ENCODE measurements at places on chromosomes 3 and 15. TPM values are rescaled to one million over a fixed set of nuclear protein-coding genes. Genes with fewer than 3 reads are reported as not detected.

GRCh38 chr3:120094776-120095225, 554 bp upstream of the GSK3B start:
- H3K27ac ChIP-seq: no peak overlapping the region
- peaks cover 12% of the 10 kb centered on the region for H3K36me3 ChIP-seq
- DNase-seq: peak; percentile 97
- no peaks in the 10 kb centered on the region for H3K27me3 ChIP-seq
- peaks cover 18% of the 10 kb centered on the region for H3K4me1 ChIP-seq
- no peak overlapping the region for H3K4me3 ChIP-seq

DNA sequence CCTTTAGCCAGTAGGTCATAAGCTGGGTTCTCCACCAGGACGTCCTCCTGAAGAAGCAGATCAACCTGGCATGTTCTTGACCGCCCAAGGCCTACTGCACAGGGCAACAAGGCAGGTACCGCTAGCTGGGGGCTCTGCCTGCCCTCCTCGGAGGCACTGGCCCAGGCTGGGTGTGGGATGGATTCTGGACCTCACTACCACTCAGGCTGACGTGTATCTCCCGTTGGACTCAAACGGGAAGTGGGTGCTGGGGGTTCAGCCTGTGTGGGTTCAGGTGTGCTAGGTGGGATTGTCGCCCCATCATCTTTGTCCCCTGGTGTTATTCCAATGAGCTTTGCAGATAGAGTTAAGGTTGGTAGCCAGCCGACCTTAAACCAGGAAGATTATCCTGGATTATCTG, 95.0 kb upstream of the SNRPA1 start:
- no peak for DNase-seq
- peaks cover 8% of the 10 kb centered on the region for H3K4me1 ChIP-seq
- no peaks in the 10 kb centered on the region for H3K36me3 ChIP-seq
- peaks cover 5% of the 10 kb centered on the region for H3K27me3 ChIP-seq
- H3K4me3 ChIP-seq: no peak overlapping the region

The RHOV gene
- total RNA-seq: not detected

- H3K4me3 ChIP-seq: no peak overlapping the region
- no peaks in the 10 kb centered on the region for H3K36me3 ChIP-seq
- no peaks in the 10 kb centered on the region for H3K27me3 ChIP-seq
- no peaks in the 10 kb centered on the region for H3K4me1 ChIP-seq
- H3K27ac ChIP-seq: no peak overlapping the region
Measured at GRCh38 chr15:29601811-29602210, 220.5 kb downstream of the TJP1 start.

- DNase-seq: no peak
- no peak overlapping the region for H3K27ac ChIP-seq
- H3K36me3 ChIP-seq: peaks cover 5% of the 10 kb centered on the region
- peaks cover 39% of the 10 kb centered on the region for H3K4me1 ChIP-seq
Measured at GRCh38 chr3:100256731-100257151, 4.1 kb upstream of the TBC1D23 start.

The LMAN1L gene
- 0.36 TPM for total RNA-seq

DNA sequence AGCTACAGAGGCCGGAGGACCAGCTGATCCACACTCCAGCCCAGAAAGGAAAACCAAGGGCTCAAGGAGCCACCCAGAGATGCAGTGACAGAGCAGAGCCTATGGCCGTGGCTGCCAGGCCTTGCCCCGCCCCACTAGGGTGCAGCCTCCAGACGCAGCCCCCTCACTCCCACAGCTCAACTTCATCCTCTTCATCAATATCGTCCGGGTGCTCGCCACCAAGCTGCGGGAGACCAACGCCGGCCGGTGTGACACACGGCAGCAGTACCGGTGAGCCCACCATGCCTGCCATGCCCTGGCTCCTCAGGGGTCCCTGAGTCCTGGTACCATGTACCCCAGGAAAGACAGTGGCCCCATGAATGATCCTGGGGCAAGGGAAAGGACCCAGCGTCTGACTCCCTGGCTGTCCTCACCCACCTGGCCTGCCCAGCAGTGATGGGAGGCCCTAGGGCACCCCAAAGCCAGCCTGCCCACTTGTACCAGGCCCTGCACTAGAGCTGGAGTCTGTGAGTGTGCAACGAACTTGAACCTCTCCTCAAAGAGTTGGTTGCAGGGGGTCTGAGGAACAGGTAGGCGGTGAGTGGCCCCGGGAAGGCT, 24.2 kb downstream of the PTH1R start:
- no peak overlapping the region for H3K4me3 ChIP-seq
- DNase-seq: peak; percentile 10
- no peak overlapping the region for H3K27ac ChIP-seq
- H3K36me3 ChIP-seq: no peaks in the 10 kb centered on the region
- peaks cover 3% of the 10 kb centered on the region for H3K4me1 ChIP-seq

GRCh38 chr15:85104584-85104983, 122.9 kb downstream of the PDE8A start:
- no peaks in the 10 kb centered on the region for H3K27me3 ChIP-seq
- H3K4me1 ChIP-seq: peaks cover 3% of the 10 kb centered on the region
- no peak overlapping the region for H3K27ac ChIP-seq
- H3K4me3 ChIP-seq: no peak overlapping the region

The RASGRF1 gene
- not detected for total RNA-seq

- H3K4me1 ChIP-seq: no peaks in the 10 kb centered on the region
- no peak overlapping the region for H3K27ac ChIP-seq
Measured at GRCh38 chr3:127723011-127723567, 50.3 kb downstream of the ABTB1 start.

- H3K27me3 ChIP-seq: peaks cover 7% of the 10 kb centered on the region
- no peaks in the 10 kb centered on the region for H3K36me3 ChIP-seq
- DNase-seq: no peak
Measured at GRCh38 chr3:156997351-156997750, 162.6 kb downstream of the CCNL1 start.

The FBXW12 gene
- not detected for total RNA-seq

DNA sequence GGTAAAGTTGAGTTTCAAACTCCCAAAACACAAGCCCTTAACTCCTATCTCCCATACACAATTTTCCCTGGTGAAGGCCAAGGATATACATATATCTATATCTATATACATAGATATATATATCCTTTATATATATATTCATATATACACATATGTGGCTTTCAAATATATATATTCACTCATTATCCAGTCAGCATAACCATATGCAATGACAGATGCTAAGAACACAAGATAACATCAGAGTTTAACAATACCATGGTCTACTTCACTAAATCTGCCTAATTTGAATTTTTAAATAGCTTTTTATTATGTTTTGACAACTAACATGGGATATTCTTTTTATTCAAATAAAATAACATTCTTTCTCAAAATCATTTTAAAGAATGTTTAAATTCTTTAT, 24.7 kb downstream of the ZBBX start:
- H3K36me3 ChIP-seq: no peaks in the 10 kb centered on the region
- H3K4me3 ChIP-seq: no peak overlapping the region
- no peaks in the 10 kb centered on the region for H3K27me3 ChIP-seq
- H3K4me1 ChIP-seq: no peaks in the 10 kb centered on the region
- no peak overlapping the region for H3K27ac ChIP-seq
- no peak for DNase-seq

GRCh38 chr3:11903047-11903446, 56.4 kb upstream of the TAMM41 start:
- no peaks in the 10 kb centered on the region for H3K4me1 ChIP-seq
- peaks cover 2% of the 10 kb centered on the region for H3K27me3 ChIP-seq
- H3K4me3 ChIP-seq: no peak overlapping the region
- DNase-seq: no peak

DNA sequence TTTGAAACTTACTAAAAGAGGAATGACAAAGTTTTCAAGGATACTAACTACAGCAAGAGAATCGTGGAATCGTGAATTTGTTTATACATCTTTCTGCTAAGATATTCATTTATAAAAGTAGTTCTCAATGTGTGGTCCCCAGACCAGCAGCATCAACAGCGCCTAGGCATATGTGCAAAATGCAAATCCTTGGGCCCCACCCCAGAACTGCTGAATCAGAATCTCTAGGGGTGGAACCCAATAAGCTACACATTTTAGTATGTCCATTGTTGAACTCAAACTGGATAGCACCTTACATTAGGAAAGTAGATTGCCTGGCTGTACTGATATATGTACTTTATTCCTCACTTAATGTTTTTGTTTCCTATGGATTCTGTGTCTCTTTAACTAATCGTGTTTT, 346.0 kb downstream of the MFSD1 start:
- no peaks in the 10 kb centered on the region for H3K4me1 ChIP-seq
- no peak overlapping the region for H3K4me3 ChIP-seq
- no peaks in the 10 kb centered on the region for H3K36me3 ChIP-seq
- peaks cover 2% of the 10 kb centered on the region for H3K27me3 ChIP-seq

DNA sequence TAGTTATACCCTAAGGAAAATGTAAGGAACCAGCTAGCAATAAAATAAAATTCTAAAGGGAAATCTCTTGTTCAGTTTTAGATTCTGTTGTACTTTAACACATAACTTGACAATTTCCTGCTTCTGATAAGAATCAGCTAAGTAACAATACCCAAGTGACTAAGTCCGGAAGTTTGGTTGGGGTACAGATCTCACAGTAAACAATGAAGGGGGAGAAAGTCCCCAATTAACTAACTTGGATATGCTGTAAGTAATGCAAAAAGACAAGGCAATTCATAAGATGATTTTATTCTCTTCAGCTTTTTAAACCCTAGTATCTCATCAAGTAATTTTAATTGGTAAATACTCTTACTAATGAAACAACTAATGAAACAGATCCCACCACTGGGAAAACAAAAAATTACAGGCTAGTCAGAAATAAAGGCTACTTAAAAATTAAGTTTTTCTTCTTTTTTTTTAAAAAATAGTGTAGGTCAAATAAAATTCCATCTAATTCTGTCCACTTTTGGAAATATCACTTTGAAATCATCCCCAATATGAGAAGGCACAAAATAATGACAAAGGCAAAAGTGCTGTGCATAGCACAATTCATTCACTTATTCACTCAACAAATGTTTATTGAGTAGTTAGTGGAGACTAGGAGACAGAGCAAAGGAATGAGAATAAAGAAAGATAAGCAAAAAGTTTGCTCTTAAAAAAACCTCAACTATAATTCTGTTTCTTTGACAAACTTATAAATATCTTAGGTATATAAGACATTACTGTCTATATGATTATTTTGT, 37.8 kb upstream of the IL20RB start:
- H3K4me3 ChIP-seq: peak overlapping the region; percentile 51
- H3K36me3 ChIP-seq: peaks cover 29% of the 10 kb centered on the region
- peak overlapping the region; percentile 32 for H3K27ac ChIP-seq
- DNase-seq: no peak
- peaks cover 50% of the 10 kb centered on the region for H3K4me1 ChIP-seq
- H3K27me3 ChIP-seq: no peaks in the 10 kb centered on the region

The PRICKLE2 gene
- total RNA-seq: not detected

The HTR3E gene
- total RNA-seq: not detected

The CFAP20DC gene
- total RNA-seq: 1.8 TPM

DNA sequence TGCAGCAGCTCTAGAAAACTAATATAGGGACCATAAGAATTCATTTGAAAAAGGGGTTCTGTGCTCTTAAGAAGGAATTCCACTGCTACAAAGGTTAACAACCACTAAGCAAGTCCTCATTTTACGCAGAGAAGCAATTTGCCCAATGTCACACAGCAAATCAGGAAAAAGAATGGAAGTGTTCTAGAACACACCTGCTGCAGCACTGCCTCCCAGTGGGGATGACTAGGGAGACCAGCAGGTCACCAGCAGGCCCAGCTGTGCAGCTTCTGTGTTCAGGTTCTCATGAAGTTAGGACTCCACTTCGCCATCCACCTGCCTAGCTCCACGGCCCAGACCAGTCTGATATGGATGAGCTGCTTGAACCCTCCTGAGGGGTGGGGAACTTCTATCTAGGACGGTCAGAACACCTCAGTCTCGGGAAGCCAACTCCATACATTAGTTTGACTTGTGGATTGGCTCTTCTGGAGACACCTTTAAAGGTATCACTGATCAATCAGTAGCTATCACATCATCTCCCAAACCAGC, 18.6 kb downstream of the POMGNT2 start:
- H3K27me3 ChIP-seq: no peaks in the 10 kb centered on the region
- H3K4me1 ChIP-seq: peaks cover 4% of the 10 kb centered on the region

- H3K27ac ChIP-seq: no peak overlapping the region
- H3K4me1 ChIP-seq: no peaks in the 10 kb centered on the region
- no peaks in the 10 kb centered on the region for H3K36me3 ChIP-seq
- no peak overlapping the region for H3K4me3 ChIP-seq
Measured at GRCh38 chr3:109927161-109927560, 589.8 kb upstream of the DPPA4 start.

DNA sequence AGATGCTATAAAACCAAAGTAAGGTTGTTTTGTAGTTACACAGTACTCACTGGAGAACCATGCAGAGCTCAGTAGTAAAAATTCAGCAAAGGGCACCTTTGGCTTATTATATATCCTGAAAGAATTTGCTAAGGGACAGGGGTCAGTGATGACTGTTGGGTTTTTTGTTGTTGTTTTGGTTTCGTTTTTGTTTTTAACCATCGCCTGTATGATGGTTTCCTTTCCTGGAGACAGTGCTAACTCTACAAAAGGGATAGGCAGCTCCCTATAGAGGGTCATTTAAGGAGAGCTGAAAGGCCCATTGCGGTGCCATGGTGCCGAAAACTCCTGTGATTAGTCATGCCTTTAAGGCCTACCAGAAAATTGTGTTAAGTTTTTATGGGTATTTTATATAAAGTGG, 118.2 kb upstream of the GOLIM4 start:
- H3K4me3 ChIP-seq: peak overlapping the region; percentile 61
- DNase-seq: no peak
- H3K27ac ChIP-seq: peak overlapping the region; percentile 61
- peaks cover 4% of the 10 kb centered on the region for H3K27me3 ChIP-seq

The GABRB3 gene
- not detected for total RNA-seq

- H3K4me1 ChIP-seq: peaks cover 65% of the 10 kb centered on the region
- no peak for DNase-seq
- H3K36me3 ChIP-seq: peaks cover 29% of the 10 kb centered on the region
- peak overlapping the region; percentile 70 for H3K4me3 ChIP-seq
- peaks cover 2% of the 10 kb centered on the region for H3K27me3 ChIP-seq
- H3K27ac ChIP-seq: peak overlapping the region; percentile 87
Measured at GRCh38 chr15:59353994-59354416, 18.7 kb downstream of the MYO1E start.

DNA sequence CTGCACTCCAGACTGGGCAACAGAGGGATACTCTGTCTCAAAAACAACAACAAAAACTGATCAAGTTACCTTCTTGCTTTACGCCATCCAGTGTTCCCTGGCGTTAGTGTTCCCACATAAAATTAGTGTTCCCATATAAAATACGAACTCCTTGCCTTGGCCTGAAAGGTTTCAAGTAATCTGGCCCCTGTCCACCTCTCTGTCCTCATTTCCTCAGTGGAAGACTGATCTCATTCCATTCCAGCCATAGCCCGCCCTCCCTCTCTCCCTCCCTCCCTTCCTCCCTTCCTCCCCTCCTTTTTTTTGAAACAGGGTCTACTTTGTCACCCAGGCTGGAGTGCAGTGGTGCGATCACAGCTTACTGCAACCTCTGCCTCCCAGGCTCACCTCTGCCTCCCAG, 2.8 kb upstream of the CAND2 start:
- no peak overlapping the region for H3K4me3 ChIP-seq
- H3K27me3 ChIP-seq: peaks cover 28% of the 10 kb centered on the region
- H3K4me1 ChIP-seq: no peaks in the 10 kb centered on the region

DNA sequence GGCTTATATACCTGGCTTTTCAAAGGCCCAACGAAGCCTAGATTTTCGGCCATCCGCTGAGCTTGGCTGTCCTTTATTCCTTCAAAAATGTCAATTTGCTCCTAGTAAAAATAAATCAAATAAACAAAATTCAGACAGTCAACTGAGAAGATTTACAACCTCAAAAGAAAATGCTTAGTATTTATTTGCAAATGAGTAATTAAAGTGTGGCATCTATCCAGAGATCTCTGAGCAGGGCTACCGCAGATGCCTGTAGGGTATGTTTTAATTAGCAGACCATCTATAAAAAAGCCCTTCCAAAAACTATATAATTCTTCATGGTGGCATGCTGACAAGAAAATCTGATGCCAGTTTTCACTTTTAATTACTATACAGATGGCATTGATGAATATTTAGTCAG, 136.2 kb downstream of the SUCLG2 start:
- DNase-seq: no peak
- H3K27ac ChIP-seq: no peak overlapping the region
- H3K4me1 ChIP-seq: no peaks in the 10 kb centered on the region
- peaks cover 45% of the 10 kb centered on the region for H3K36me3 ChIP-seq
- H3K4me3 ChIP-seq: no peak overlapping the region

The SUSD5 gene
- not detected for total RNA-seq

Measured in activated naive CD8-positive, alpha-beta T cell treated with anti-CD3 and anti-CD28 coated beads, Interleukin-2, amount 10 ng/mL, durations not matched to agents 7 days and 5 days (primary cell).